Mammary epithelial cell (primary cell): ENCODE measurements at places on chromosomes 11 and 22.

DNA sequence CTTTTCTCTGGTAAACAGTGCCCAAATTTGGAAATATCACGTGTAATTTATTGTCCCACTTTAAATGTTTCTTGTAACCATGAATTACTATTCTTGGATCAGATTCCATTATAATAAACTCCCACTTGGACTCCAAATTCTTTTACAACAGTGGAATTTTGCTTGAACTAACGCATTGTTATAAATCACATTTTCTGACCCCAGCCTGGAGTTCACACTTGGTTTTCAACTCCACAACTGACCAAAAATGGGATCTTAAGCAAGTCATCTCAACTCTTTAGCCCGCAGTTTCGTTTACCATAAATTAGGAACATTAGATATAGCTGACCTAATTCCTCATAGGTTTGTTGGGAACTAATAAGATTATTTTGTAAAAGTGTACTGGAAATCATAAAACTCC lies 336.8 kb upstream of the NCAM1 start:
- DNase-seq = no peak

GRCh38 chr11:126664643-126665042 lies 309.2 kb downstream of the ST3GAL4 start:
- DNase-seq = no peak

GRCh38 chr11:29293825-29294224 lies 723.0 kb downstream of the KCNA4 start:
- DNase-seq = peak; percentile 75

DNA sequence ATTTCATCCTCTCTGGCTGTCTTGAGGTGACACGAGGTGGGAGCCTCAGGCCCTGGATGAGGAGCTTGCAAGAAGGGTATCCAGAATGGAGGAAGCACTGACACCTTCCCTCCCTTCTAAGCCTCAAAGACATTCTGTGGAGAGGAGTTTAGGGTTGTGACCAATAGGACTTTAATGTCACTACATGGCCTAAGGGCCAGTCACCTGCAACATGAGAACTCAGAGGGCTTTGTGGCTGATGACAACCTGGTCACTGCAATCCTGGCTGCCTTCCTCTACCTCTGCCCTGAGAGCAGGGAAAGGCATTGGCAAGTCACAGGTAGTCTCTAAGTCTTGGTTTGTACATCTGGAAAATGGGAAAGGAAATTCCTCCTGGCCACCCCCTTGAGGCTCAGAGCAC lies 33.7 kb downstream of the PISD start:
- no peak for DNase-seq

GRCh38 chr11:27381238-27381666 lies 18.2 kb upstream of the CCDC34 start:
- DNase-seq = no peak

DNA sequence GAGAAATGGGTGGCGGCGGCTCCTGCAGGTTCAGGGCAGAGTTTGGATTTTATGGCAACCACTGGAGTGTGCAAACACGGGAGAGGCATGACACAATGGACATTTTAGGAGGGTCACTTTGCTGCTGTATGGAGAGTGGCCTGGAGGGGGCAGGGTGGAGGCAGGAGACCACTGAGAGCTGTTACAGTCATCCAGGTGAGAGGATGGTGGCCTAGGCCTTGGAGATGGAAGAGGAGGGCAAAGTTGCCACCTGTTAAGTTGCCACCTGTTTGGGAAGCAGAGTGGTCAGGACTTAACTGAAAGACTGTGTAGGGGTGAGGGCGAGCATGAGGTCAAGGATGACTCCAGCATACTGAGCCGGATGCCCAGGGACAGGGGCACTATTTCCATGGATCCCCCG lies 2.3 kb upstream of the RAD9A start:
- no peak for DNase-seq

- DNase-seq = no peak
These were observed 4.7 kb upstream of the RAD9A start for GRCh38 chr11:67387069-67387468.

- no peak for DNase-seq
These were observed 83.4 kb downstream of the TRIM51G start for GRCh38 chr11:48900131-48900800.

DNA sequence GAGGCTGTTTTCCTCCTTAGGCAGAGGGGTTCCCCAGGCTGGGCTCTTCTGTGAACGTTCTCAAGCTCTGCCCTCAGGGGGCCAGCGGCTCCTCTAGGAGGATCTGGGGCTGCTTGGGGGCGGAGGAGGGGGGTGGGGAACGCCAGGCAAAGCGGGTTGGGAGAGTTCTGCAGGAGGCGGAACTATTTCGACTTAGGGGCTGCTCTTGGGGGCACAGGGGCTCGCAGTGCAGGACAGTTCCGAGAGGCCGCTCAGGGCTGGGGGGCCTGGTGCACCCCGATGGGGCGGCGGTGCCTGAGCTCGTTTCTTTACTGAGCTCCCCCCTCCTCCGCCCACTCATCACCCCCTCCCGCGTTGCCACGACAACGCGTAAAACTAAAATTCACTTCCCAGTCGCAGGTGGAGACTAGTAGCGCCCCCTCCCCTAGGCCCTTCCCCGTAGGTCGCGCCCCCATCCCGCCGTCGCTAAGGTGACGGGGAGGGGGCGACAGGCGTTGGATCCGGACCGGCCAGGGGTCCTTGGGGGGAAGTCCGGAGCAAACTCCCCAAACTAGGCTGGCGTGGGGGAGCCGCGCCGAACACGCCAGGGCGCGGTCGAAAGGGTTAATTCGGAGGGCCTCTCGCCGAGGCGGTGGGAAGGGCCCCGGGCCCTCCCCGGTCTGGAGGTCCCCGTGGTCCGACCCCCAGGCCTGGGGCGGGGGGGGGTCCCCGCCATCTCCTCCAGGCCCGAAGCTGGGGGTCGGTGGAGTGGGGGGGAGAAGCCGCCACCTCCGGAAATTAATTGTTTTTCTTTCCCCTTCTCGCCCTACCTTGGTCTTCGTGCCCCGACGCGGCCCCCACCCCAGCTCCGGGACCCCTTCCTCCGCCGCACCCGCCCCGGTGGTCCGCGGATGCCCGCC lies 857 bp downstream of the SHANK3 start:
- DNase-seq = no peak

DNA sequence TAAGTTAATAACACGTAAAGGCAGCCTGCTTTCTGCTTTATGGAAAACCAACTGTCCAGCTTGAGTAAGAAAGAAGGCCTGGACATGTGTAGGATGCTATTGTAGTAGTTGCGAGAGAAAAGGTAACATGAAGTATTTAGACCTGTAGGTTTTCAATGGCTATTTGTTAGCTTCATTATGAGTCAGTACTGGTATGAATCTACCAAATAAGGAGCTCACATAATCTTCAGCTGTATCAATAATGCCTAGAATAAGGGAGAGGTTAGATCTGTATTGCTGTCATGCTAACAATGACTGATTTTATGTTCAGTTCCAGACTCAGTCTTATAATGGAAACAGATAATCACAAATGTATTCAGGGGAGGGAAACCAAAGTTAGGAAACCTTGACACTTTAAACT lies 550.3 kb downstream of the CNTN5 start:
- no peak for DNase-seq

DNA sequence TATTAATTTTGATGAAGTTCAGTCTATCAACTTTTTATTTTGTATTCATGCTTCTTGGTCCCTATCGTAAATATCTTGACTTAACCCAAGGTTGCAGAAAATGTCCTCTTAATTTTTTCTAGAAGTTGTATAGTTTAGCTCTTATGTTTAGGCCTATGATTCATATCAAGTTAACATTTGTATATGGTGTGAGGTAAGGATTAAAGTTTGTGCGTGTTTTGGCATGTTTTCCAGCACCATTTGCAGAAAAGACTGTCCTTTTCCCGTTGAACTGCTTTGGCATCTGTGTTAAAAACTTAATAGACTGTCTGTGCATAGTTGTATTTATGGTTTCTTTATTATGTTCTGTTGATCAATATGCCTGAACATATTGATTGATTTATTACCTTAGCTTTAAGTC lies 42.3 kb downstream of the ARHGEF12 start:
- DNase-seq = peak; percentile 24

DNA sequence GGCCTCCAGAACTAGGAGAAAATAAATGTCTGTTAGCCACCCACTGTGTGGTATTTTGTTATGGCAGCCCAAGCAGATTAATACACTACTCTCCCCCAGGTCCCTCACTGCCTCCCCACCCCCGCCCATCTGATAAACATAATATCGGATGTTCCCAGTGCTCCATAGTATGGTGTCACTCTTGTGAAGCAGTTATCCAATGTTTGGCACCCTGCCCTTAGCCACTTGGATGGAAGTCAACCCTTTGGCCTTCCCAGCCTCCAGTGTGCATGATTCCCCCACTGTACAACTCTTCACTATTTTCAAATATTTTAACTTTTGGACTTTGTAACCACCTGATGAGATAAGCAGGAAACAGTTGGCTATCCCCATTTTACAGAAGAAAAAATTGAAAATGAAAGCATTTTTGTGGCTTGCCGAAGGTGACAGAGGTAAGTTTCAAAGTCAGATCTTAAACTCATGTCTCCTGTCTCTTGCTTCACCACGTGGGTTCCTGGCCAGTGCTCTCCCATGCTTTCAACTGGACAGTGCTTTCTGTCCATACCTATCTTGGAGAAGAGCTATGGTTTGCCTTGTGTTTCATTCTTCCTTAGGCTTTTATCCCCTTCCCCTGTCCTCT lies 53.2 kb downstream of the ALX4 start:
- DNase-seq = no peak

DNA sequence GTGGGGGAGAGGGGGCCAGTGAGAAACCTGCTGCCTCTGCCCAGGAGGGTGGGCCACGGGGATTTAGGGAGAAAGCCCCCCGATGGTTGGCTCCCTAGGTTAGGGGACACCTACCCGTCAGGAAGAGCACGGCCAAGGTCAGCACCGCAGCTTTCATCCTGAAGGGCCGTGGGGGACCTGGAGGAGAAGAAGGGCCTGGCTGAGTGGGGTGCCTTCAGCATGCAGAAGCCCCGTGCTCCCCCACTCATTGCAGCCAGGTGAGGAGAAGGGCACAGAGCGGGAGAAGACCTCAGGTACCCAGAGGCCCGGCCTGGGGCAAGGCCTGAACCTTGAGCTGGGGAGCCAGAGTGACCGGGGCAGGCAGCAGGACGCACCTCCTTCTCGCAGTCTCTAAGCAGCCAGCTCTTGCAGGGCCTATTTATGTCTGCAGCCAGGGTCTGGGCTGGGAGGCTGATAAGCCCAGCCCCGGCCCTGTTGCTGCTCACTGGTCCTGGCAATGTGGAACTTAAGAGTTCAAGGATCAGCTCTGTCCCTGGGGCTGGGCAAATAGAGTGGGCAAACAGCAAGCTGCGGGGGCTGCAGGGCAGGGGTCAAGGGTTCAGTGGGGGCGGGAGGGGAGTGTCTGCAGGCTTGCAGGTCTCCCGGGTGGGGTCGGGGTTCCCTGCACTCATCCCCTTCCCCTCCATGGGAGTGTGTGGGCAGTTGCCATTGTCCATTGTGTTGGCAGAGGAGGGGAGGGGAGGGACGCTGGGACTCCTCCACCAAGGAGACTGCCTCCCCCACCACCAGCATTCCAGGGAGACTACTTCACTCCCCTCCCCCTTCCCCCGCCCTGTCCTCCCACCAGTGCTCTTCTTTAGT lies at the start of gene APOA1:
Gene APOA1, minus strand, starts transcription at position 392 of the 861 bp plus-strand sequence. Its CDS starts 235 bp downstream, at position 157.
- no peak for DNase-seq
